ENCODE measurements at places on chromosomes 2 and 18.

DNA sequence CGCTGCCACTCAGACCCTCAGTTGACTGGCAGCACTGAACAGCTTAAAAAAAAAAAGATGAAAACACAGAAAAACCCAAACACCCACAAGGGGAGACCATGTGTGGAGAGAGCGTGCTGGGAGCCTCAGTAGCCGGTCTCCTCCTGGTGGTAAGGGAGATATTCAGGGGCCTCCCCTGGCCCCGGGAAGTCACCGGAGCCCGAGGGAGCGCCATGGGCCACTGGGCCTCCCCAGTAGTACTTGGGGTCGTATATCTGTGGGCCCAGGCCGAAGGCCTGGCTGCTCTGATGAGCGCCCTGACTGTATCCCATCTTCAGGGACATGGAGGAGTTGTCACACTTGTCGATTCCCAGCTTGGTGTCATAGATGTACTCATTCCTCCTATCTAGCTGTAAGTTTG, 145.7 kb upstream of the TEKT4 start:
- ATAC-seq: no peak

- no peak for ATAC-seq
Observed at GRCh38 chr2:108927405-108927804, 61.6 kb downstream of the EDAR start.

DNA sequence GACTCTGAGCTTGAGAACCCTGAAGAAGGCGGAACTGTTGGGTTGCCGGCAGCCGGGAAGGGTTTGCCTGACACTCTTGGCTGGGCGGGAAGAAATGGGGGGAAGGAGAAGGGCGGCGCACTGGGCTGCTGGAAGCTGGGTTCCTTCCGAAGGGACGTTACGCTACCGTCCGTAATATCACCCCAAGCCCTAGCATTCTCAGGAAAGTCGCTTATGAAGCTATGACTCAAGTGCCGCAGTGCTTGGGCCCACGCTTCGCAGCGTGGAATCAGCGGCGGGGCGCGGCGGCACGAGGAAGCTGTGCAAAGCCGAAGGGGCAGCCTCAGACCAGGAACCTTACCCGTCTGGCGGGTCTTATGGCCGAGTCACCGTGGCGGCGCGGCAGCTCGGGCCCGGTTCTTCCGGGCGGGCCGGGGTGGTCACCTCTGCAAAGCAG, 50.2 kb upstream of the SIGLEC15 start:
- peak; percentile 71 for ATAC-seq

DNA sequence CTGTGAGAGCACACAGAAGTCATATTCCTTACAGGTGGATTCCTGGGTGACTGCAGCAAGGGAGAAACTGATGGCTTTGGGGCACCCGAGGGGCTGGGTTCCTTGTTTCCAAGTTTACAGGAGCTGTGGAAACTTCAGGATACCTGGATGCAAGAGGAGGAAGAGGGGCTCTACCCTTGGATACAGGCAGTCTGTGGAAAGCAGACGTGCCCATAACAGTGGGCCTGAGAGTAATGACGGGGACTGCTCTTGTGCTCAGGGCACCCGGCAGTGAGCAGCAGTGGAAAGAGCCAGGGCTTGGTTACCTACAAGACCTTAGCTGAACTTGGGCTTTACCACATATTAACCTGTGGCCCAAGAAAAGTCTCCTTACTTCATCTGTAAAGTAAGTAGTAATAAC, 102.2 kb upstream of the TGFA start:
- no peak for ATAC-seq

DNA sequence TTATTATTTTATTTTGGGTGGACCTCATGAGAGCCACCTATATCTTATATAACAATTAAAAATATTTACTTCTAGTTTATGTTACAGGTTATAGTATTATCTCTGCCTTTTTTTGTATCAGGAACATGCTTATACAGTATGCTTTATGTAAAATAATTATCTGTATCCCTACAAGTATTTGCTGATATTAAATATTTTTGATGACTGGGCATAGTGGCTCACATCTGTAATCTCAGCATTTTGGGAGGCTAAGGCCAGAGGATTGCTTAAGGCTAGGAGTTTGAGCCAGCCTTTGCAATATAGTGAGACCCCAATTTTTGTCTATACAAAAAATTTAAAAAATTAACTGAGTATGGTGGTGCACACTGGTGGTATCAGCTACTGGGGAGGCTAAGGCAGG, 39.6 kb downstream of the MOB4 start:
- no peak for ATAC-seq

GRCh38 chr18:23812546-23813440, 123.5 kb downstream of the LAMA3 start:
- ATAC-seq: no peak

- ATAC-seq: no peak
Observed at GRCh38 chr2:241040081-241040803, 41.8 kb downstream of the SNED1 start.

- no peak for ATAC-seq
Observed at GRCh38 chr18:55266981-55267380, 307.7 kb upstream of the CCDC68 start.

DNA sequence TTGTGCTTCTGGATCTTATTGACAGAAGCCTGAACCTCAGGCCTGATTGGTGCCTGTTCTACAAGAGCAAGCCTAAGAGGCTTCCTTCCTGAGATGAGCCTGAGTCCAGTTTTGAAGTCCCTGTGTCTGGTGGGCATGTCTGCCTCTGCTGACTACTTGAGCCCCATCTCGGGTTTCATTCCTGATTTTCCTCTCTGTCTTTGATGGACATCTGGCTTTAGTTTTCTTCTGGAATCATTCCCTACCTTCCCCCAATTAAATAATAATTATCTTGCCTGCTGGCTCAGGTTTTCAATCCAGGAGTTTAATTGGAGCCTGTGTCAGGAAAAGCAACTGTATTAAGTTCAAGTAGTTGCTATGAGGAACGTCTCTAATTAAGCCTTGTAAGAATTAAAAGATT, 135.5 kb upstream of the MC4R start:
- ATAC-seq: no peak

DNA sequence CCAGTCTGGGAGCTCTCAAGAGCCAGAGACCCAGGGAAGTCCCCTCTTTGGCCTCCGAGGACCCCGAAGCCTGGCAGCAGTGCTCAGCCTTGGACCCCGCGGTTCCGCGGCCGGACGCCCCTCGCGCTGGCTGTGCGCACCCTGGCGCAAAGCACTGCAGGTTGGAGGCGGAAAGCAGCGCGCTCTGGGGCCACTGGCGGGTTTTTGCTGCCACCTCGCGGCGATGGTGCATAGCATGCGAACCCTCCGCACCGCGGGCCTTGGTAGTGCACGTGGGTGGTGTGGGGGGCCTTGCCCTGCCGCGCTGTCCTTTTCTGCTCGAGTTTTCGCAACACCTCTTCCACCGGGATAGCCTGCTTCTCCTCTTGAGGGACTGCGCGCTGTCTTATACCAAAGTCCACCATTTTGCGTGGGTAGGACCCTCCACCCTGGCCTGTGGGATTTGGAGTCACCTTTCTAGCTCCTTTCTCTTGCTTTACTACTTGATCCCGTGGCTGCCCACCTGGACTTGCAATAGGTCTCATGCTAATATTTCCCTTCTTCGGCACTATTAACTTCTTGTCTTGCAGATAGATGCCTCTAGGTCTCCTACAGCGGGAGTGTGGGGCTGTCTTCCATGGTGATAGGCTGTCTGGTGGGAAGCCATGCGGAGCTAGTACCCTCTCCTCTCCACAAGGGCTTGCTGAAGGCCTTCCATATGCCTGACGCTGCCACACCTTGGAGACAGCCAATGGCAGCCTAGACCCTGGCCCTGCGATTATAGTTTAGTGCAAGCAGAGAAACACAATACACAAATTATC, 14.3 kb downstream of the SIX3 start:
- ATAC-seq: peak; percentile 73

- ATAC-seq: no peak
Observed at GRCh38 chr2:20551260-20551944, 99.5 kb downstream of the HS1BP3 start.

DNA sequence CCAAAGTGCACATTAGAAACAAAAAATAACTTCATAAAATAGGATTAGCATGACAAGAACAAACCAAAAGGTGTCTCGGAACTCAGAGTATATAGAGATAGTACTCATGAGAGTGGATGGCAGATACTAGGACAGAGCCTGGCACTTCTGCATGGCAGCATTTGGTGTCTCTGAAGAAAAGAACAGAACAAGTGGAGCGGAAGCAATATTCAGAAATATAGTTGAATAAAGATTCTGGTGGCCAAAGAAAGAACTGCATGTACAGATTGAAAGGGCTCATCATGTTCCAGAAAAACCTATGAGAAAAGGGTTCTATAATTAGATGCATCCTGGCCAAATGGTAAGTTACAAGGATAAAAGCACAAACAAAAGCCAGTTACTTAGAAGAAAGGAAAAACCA, 90.9 kb downstream of the CCDC138 start:
- ATAC-seq: no peak

DNA sequence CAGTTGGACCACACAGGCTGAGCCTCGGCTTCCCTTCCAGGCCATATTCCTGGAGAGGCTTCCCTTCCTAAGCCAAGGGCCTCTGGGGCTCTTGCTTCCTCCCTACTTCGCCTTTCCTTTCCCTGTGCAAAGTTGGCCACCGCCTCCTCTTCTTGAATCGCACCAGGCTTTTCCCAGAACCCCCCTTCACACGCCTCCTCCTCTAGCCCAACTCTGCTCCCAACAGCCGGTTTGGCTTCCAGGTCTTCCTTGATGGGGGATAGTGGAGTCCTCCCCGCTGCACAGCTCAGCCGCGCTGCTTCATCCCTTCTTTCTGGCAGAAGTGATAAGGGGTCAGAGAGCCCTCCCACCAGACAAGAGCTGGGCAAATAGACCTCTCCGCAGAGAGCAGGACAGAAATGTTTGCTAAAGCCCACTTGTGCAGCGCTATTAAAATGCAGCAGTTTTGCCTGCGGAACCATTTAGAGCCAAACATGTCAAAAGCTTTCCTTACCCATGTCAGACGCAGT, 56.4 kb downstream of the SNORC start:
- no peak for ATAC-seq

DNA sequence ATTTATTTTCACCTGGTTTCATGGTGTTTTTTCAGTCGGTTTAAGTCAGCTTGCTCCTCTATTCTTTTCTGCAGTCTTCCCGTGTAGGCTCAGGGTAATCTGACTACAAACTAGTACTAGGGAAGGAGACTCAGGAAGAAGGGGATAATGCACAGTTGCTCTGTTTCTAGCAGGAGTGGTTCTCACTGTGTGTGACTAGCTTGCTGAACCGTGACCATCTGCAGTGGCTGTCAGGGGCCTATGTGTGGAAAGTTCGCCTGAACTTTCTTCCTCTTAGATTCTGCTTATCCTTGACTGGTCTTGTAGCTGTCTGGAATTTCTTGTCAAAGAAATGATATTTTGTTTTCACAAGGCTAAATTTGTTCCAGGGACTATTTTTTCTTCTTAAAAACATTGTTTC, 46.3 kb upstream of the AQP4 start:
- ATAC-seq: no peak

- no peak for ATAC-seq
Observed at GRCh38 chr2:199602271-199602895, 144.6 kb upstream of the SATB2 start.

- ATAC-seq: no peak
Observed at GRCh38 chr2:240591784-240592183, 5.2 kb downstream of the CAPN10 start.

- no peak for ATAC-seq
Observed at GRCh38 chr18:75067996-75068645, 140.8 kb downstream of the PTGR3 start.

GRCh38 chr2:23497063-23497462, 112.1 kb downstream of the KLHL29 start:
- ATAC-seq: peak; percentile 90

GRCh38 chr18:24227977-24228666, 89.3 kb downstream of the CABYR start:
- no peak for ATAC-seq

DNA sequence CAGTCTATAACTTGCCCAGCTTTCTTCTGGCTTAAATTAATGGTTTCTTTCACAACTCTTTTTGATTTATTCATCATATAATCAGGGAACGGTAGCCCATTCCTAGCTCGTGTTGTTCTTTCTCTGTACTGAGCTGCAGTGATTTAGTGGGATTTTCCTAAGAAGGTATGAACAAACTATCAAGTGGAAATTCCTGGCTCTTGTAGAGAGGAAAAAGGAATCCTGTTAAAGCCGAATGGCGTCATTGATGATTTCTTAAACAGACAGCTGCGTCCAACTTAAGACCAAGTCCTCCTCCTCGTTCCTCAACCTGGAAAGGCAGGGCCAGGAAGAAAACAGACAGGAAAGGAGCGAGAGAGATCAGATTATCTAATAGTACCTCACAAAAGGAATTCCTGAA, 69.2 kb upstream of the CABLES1 start:
- ATAC-seq: no peak

DNA sequence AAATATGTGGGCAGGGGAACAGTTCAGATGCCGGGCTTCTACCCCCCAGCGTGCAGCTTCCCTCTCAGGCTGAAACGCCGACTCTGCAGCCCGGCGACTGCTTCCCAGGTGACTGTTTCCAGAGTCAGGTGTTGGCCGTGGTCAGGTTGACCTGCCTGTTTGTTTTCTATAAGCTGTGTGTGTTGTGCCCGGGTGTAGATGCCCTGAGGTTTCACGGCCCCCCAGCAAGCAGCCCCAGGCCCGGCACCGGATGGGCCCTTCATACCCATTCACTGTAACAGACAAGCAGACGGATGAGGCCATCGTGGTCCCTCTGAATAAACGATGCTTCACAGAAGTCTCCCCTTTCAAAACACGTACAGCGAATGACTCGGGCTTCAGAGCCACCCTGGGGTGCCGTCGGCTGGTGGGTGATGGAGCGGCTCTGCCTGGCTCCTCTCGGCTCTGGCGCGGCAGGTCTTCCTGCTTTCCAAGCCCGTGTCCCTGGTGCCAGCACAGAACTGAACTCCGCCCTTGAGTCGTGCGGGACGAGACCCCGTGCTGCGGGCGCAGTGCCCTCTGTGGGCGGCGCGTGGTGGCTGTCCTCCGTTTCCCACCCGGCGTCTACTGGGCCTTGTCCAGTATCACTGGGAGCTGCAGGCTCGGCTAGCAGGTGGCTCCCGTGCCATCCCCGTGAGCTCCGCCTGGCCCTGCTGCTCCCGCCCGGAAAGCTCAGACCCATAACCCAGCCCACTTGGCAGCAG, 15.0 kb upstream of the KCNG2 start:
- no peak for ATAC-seq

- ATAC-seq: no peak
Observed at GRCh38 chr18:77103187-77103850, 29.3 kb downstream of the MBP start.

GRCh38 chr2:101985101-101985792, 6.5 kb upstream of the IL1R2 start:
- ATAC-seq: no peak

DNA sequence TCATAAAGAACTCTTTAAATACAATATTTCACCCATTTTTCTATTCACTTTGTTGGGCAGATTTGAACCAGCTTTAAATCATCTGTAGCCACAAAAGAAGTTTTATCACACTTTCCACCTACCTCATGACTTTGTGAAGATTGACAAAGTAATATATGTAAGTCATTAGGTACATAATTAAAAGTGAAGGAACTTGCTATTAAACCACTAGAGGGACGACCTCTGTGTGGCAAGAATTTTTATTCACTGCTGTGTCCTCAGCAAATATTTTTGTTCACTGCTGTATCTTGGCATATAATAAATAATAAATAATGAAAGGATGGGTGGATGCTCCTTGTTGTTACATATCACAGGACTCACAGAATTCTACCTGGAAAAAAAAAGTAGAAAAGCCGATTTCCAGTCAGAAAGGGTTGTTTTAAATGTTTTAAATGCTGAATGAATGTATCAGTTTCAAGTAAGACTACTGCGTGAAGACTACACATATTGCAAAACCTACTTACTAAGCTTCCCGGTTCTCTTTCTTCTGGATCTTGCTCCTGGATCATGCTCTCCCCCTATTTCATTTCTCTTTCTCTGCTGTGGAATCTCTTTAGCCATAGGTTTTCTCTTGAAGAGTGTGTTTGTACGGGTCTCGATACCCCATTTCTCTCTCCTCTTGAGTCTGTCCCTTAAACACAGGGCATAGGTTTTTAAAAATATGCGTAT, 44.8 kb downstream of the KCMF1 start:
- ATAC-seq: no peak

Data from activated T-helper 17 cell treated with anti-CD3 and anti-CD28 coated beads, Interleukin-2, amount 50 U/mL, for 72 hours (primary cell).